ENCODE measurements at places on chromosomes 4 and X.

DNA sequence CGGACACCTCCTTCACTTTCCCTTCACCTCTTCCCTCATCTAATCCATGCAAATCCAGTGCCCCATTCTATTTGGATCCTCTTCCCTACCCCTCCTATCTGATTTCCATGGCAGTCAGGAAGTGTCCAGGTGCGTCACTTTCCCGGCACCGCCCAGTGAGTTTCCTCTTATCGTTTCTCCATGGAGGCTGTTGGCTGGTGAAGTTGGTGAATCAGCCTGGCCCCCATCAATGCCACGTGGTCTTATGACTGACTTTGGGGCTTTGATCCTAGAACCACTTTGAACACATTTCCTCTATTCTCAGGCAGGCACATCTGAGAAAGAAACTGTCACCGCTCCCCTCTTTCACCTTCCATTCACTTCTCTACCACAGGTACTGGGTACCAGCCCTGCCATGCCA, 137.8 kb downstream of the CEP135 start:
- no peak for DNase-seq

DNA sequence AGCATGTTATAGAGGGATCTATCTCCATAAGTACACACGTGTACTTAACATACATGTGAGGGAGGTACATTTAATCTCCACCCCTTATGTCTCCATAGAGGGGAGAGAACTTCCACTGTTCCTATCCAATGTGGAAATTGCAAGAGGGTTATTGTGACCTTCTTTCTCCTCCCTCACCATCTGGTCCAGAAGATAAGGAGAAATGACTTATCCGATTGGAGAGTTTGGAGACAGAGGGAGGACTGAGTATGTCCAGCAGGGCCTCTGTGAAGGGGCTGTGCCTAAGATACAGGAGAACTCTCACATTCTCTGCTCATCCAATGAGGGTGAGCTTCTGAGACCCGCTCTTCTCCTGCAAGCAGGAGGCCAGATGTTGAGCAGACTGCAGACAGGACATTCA, 113.1 kb downstream of the QDPR start:
- DNase-seq = no peak

GRCh38 chr4:81021142-81021944, 9.2 kb upstream of the BMP3 start:
- no peak for DNase-seq

- DNase-seq = no peak
Measured at GRCh38 chr4:88185906-88186305, 27.5 kb upstream of the ABCG2 start.

- no peak for DNase-seq
Measured at GRCh38 chrX:9627922-9628321, 137.7 kb downstream of the GPR143 start.

DNA sequence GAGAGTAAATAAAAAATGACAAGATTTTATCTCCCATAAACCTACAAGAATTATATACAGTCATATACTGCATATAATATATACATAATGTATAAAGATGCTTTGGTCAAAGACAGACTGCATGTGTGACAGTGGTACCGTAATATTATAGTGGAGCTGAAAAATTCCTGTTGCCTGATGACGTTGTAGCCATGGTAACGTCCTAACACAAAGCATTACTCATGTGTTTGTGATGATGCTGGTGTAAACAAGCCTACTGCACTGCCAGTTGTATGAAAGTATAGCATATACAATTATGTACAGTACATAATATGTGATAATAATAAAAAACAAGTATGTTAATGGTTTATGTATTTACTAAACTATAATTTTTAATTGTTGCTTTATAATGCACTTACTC, 245.2 kb upstream of the CENPE start:
- no peak for DNase-seq

- no peak for DNase-seq
Measured at GRCh38 chr4:99437723-99438404, 2.7 kb upstream of the ADH7 start.

DNA sequence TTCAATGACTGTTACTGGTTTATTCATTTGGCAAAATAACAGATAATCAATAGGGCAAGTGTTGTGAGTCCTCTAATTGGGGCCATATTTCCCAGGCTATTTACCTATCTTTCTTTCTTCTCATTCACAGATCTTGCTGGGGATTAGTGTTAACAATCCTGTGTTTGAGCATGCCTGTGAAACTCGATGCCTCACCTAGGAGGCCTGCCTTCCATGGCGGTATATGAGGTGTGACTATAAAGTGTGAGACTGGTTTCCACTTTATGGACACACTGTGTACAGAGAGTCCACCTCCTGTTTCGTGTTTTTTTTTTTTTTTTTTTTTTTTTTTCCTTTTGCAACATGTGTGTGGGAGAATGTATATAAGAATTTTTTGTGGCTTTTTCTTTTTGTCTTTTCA, 199.3 kb downstream of the BMPR1B start:
- DNase-seq = no peak

DNA sequence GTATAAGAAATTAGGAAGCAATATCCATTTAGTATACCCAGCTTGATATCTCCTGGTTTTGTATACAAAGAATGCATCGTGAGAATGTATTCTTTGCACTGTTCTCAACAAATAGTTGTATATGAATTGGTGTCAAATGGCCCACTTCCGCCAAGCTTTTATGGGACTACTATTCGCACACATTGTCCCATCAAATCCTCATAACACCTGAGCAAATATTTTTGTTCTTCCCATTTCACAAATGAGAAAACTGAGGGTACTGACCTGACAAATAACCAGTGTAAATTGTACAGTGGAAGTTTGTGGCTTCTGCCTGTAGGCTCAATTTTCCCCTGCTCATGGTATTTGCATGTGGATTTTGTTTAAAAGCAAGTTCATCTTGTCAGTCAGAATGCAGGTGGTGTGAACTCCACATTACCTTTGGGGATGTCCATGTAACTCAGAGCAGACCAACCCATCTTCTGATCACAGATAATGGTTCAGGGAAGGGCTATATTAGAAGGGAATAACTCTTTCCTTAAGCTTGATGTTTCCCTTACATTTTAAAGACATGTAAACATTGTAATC, 51.5 kb upstream of the FAM241A start:
- DNase-seq = no peak

- DNase-seq = no peak
Measured at GRCh38 chr4:51995647-51996220, 24.4 kb downstream of the LRRC66 start.

- no peak for DNase-seq
Measured at GRCh38 chr4:42123071-42123644, 29.3 kb downstream of the BEND4 start.

DNA sequence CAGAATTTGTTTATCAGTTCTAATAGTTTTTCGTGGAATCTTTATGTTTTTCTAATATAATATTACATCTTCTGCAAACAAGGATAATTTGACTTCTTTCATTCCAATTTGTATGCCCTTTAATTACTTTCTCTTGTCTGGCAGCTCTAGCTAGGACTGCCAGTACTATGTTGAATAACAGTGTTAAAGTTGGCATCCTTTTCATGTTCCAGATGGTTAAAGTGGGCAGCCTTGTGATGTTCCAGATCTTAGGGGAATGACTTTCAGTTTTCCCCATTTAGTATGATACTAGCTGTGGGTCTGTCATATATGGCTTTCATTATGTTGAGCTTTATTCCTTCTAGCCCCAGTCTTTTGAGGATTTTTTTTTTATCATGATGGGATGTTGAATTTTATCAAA, 220.6 kb upstream of the WDFY3 start:
- no peak for DNase-seq

DNA sequence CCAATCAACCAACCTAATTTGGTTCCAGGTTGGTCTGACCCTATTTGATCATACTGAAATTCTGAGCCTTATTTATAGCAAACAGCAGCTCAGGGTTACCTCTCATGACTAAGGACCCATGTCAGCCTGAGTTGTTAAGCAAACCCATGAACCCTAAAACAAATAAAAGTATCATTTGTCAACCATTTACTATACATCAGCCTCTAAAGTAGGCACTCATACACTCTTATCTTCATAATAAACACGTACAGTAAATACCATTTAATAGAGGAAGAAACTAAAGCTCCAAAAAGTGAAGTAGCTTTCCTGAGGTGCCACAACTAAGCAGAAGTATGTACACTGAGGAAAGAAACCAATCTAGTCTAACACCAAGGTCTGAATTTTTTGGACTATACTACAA, 25.2 kb downstream of the MANBA start:
- DNase-seq = no peak

GRCh38 chr4:134747108-134747805, 545.7 kb upstream of the PABPC4L start:
- DNase-seq = no peak
